RWPE2 (cell line): ENCODE measurements at places on chromosomes 12 and 14.

GRCh38 chr14:24426912-24427536, 2.4 kb downstream of the CBLN3 start:
- DNase-seq, result no peak

DNA sequence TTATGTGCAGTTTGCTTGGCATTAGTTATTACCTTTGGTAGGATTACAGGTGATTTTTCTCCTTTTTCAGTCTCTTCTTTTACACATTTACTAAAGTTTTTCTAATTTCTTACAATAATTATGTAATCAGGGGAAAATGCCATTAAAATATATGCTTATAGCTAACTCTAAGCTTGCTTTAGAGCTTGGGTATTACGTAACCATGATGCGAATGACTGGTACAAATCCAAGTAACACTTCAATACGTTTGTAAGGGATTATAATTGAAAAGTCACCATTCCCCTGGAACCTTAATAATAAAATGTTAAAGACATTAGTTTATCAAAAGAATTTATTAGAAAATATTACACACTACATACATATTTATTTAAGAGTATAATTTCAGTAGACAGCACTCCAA, 71.6 kb downstream of the SCAF11 start:
- DNase-seq, result no peak

DNA sequence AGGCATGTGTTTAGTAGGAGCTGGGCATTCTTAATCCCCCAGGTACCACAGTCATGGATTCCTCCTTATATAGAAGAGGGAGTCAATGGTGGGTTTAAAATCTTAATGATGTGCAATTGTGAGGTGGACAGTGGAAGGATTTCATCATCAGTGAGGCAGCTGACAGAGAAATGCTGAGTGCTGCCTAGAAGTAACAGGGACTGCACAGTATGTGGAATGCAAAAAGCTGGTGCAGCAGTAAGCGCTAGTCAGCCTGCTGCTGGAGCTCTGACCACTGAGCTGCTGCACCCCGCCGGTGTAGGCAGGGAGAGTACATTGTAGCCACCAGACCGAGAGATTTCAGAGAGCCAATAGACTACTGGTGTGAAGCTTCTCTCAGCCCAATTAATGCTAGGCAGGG, 80.5 kb upstream of the DACT1 start:
- no peak for DNase-seq

DNA sequence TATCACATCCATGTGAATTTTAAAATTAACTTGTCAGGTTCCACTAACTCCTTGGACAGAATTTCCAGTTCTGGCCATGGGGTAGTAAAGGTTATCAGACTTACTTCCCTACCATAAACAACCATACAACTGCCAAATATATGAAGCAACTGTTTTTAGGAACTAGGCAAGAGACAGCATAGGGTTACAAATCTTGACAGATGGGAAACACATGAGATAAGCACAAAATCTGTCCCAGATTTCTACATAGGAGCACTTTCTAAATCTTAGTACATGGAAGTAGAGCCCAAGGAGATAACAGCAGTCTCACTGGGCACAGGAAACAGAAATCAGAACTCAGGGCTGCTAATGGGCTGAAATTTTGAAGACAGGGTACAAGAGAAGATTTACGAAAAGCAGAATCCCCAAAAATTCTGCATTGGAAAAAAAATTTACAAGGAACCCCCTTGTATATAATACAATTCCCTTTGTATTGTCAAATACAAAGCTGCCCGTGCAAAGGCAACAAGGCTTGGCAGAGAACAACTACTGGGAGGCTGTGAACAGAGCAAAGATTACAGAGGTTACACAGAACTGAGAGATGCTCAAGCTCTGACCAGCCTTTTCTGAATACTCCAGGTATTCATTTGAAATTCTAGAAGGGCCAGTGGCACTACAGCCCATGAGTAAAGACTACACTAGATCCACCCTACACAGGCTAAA, 43.2 kb downstream of the GALNT4 start:
- DNase-seq, result no peak

DNA sequence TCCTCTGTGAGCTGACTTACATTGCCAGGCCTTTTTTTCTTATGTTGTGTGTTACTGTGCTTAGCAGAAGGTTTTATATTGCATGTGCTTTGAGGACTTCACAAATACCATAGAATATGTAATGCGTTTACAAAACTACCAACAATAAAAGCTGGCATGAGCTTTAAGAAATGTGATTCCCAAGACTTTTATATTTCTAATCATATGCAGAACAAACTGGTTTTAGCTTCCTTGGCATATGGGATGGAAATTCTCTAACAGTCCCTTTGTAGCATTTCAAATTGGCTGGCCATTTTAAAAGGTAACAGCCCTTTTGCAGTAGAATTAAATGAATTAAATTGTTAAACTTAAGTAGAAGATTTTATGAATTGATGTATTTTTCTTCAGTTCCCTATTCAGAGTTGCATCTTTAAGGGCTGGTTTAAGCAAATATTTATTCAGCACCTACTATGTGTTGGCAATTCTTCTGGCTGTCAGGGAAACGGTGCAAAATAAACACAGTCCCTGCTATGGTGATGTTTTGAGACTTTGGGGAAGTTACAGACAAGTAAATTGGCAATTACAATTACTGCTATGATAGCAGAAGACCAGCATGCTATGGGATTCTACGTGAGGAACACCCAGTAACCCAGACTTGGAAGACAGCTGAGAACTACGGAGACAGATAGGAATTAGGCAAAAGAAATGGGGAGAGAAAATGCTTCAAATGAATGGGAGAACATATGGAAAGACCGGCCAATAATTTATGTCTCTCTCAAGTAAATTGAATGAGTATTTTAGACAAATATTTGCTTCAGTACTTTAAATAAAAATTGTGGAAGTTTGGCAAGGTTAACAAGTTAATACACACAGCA, 446.4 kb downstream of the EGLN3 start:
- no peak for DNase-seq

GRCh38 chr12:127012109-127012508, 1254.9 kb upstream of the TMEM132C start:
- no peak for DNase-seq

GRCh38 chr14:77066578-77067172, 31.4 kb upstream of the CIPC start:
- DNase-seq, result no peak

- no peak for DNase-seq
These were observed 4.9 kb downstream of the WSB2 start for GRCh38 chr12:118055865-118056773.

DNA sequence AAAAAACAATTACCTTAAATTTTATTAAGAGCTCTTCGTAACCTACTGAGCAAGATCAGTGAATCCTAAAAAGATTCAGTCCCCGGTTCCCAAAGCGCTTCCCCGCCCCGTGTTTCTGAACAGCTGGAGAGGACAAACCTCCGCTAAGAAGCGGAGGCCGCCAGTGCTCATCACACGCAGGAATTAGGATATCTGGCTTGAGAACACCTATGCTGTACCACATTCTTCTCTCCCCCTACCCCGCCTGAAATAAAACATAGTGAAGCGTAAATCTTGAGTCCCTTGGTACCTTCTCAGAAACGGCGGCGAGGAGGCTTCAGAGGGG, 774 bp upstream of the WDR20 start:
- DNase-seq, result no peak

DNA sequence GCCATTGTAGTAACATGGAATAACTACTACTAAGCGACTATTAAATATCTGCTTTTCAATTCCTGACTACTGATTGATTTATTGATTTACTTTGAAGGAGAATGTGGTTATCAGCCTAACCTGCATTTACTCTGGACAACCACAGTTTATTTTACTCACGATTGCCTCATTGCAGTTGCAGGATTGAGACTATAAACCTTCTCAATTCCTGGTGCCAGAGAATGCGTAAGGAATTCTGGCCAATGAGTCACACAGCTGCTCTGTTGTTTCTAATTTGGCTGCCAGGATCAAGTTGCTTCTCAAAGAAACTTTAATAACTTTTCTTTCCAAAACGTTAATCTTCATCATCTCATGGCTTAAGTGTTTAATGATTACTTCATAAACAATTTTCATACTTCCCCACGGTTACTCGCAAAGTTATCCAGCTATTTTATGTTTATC, 13.1 kb upstream of the TMTC1 start:
- DNase-seq, result no peak
